ENCODE measurements at places on chromosomes 1 and 21.

DNA sequence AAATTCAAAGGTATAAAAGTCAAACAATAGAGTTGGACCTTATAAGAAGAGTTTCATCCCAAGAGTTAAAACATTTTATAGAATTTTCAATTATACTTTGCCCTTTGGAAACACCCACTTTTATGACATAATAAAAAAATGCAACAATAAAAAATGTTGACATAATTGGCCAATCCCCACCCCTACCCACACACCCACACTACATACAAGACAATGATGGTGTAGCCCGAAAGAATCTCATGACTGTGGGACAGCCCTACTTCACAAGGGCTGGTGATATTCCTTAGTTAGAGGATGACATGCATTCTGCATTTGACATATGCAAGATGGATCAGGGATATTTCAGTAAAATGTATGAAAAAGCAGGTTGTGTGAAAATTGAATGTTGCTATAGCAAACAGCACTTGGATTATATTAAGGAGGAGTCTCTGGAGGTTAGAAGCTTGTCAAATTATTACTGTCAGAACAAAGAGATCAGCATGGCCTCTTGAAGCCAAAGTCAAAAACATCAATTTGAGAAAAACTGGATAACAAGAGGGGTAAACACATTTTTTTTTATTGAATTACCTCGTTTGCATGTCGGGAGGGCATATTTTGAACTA, 133.0 kb upstream of the SAMSN1 start:
- no peak for DNase-seq

- no peak for DNase-seq
These were observed 32.9 kb downstream of the NRIP1 start for GRCh38 chr21:15031790-15032357.

DNA sequence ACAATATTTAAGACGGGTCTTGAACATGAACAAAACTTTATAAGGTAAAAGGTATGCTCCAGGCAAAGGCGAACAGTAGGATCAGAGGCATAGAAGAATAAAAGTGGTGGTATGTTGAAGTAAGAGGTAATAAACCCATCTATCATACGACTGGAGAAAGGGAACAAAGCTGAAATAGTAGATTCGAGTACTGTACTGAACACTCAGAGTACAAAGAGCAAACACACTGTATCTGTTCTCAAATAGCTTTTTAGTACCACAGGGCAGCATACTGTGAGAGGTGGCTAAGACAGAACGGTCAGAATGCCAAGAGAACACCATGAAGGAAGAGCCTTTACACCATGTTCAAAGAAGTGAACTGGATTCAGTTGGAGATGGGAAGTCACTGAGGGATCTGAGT, 83.2 kb downstream of the EPS15 start:
- no peak for DNase-seq

- DNase-seq: no peak
These were observed 137.8 kb downstream of the KIF26B start for GRCh38 chr1:245292553-245292952.

DNA sequence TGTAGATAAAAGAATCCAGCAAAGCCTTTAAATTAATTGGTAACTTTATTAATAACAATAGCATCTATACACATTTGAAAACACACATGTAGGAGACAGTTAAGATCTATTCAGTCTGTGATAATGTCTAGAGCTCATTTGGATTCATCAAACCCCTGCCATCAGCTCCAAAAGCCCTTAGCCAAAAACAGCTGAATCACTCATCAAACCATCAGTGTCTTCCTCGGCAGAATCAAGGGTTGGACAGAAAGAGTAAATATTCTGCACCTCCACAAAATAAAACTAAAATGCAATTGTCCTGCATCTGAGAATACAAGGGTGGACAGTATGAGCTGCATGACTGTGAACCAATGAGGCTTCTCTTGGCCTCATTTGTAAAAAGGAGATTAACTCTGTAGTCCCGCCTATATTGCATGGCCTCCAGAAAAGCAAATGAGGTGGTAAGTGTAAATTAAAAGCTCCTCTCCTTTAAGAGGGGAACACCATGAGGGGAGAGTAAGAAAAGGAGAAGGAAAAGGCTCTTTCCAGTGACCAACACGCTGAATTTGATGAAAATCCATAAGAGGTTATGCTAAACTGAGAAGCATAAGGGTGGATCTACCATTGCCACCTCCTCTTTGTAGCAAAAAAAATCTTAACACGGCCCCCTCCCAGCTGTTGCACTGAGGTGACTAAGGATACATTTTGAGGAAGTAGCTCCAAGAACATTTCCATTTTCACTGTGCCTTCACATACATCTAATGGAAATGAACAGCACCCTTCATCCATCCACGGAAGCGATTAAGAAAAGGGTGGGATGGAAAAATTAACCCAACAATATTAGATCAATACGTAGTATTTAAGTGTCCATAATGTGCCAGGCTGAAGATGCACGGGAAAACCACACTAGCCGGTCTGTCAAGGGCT, 14.7 kb upstream of the BOLA1 start:
- peak; percentile 34 for DNase-seq

DNA sequence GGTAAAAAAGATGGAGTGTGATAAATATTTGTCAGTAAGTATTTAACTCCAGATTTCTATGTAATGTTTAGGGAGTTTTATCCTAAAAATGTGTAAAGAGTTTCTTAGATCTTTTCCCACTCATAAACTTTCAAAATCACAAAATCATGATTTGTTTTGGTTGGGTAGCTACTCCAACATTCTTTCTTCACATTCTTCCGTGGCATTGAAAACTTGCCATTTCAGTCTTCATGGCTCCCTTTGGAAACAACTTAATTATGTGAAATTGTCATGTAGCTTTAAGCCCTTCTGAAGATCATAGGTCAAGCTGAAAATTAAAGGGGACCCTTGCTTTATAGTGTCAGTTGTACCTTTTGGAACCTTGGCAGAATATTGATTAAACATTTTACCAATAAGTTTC, 73.2 kb downstream of the ADGRL2 start:
- no peak for DNase-seq

- no peak for DNase-seq
These were observed 663 bp downstream of the CAMTA1 start for GRCh38 chr1:6785728-6786505.

DNA sequence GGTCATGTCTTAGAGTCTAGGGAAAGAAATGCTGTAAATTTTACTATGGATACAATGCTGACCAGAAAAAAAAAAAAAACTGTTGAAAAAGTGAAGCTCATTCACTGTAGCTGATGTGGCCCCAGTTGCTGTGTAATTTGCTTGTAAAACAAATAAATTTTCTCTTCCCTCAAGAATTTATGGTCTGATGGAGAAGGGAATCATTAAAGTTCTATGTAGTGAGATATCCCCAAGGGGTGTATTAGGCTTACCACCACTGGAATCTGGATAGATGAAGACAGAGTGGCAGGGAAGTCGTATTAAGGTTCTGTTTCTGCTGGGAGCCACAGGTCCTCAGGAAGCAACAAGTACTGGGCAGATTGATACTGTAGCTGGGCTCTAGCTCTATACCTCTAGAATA, 860.0 kb downstream of the LTN1 start:
- no peak for DNase-seq

- no peak for DNase-seq
These were observed 486.4 kb upstream of the DAB1 start for GRCh38 chr1:57910305-57910704.

DNA sequence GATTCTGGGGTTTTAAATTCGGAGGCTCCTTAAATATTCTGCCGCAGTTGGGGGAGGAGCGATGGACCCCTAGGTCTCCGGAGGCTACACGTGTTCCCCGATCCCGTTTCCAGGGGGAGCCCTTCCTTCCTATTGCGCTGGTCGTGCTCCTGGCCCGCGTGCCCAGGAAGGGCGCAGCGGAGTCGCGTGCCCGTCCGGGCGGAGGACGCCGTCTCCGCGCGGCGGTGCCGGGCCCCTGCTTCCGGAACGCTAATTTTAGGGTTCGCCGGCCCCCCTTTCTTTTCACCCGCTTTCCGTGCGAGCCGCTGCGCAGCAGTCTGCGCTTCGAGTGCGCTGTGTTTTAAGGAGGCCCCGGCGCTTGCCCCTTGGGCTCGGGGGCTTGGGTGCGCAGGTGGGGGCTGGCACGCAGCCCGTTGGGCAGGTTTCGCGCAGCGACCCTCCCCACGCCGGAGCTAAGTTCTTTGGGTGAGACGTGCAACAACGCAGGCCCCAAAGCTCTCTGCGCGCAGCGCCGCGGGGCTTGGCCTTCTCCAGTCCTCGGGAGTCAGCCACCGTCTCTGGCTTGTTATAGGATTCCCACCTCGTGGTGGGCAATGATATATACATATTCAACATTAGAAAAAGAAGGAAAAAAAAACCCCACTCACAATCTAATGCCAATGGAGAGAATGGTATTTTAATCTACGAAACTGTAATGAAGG, 43.5 kb upstream of the DNAJC6 start:
- DNase-seq: no peak

- DNase-seq: peak; percentile 7
These were observed 344.6 kb downstream of the RYR2 start for GRCh38 chr1:237386362-237387143.

- no peak for DNase-seq
These were observed 21.7 kb downstream of the BCAR3 start for GRCh38 chr1:93659822-93660503.

DNA sequence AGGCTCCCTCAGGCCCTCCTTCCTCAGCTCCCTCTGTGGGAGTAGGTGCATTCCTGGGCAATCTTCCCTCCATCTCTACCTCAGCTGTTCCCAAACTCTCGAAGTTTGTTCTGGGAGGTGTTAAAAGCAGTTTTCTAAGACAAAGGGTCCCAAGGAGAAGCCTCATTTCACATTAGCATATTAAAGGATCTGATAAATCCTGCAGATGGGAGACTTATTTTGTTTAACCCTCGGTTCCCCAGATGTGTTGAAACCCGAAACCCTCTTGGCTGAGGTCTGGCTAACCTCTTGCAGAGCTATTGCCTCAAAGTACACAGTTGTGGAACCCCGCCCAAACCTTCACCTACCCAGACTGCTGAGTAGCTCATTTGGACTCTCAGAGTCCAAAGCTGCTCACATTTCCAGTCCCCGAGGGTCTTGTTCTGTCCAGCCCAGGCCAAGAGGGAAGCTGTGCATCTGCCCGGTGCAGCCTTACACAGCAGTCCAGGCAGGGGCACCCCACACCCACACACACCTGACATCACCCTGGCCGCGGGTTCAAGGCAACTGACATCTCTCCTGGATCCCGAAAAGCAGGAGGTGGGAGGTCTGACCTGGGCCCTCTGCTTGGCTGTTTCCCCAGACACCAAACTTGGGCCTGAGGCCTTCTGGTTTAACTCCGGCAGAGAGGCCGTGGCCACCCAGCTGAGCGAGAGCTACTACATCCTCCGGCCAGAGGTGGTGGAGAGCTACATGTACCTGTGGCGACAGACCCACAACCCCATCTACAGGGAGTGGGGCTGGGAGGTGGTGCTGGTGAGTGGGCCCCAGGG, 19.5 kb upstream of the SELENON start:
- DNase-seq: no peak

DNA sequence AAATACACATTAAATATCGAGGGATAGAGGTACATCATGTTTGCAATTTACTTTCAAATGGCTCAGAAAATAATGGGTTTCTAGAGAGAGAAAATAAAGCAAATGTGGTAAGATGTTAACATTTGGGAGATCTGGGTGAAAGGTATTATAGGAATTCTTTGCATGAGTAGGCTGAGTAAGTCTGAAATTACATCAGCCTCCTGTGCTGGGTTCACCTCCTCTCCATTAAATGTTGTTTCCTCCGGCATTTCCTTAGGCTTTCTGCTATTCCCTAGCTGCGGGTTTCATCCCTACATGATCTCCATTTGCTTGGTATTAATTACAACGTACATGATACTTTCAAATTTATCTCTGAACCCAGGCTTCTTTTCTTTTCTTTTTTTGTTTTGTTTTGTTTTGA, 31.6 kb downstream of the ZMYND12 start:
- no peak for DNase-seq

DNA sequence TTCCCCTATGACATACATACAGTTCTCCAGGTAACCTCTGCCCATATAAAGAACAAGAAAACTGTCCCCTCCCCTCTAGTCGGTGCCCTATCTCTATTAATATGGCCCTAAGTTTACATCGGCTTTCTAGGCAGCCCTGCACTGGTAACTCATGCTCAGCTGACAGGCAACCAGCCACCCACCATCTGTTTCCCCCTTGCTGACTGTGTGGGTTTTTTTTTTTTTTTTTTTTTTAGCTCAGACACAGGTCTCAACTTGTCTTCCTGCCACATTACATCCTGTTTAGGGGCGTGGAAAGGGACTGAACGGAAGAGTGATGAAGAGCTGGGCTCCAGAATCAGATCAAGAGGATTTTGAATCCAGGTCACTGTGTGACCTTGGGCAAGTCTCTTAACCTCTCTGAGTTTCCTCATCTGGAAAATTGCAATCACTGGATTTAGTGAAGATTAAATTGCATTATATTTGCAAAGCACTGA, 14.0 kb downstream of the LAPTM5 start:
- no peak for DNase-seq

GRCh38 chr1:8866173-8866791, 12.2 kb downstream of the ENO1 start:
- no peak for DNase-seq

- no peak for DNase-seq
These were observed 6.8 kb downstream of the MTFR1L start for GRCh38 chr1:25826571-25826970.

DNA sequence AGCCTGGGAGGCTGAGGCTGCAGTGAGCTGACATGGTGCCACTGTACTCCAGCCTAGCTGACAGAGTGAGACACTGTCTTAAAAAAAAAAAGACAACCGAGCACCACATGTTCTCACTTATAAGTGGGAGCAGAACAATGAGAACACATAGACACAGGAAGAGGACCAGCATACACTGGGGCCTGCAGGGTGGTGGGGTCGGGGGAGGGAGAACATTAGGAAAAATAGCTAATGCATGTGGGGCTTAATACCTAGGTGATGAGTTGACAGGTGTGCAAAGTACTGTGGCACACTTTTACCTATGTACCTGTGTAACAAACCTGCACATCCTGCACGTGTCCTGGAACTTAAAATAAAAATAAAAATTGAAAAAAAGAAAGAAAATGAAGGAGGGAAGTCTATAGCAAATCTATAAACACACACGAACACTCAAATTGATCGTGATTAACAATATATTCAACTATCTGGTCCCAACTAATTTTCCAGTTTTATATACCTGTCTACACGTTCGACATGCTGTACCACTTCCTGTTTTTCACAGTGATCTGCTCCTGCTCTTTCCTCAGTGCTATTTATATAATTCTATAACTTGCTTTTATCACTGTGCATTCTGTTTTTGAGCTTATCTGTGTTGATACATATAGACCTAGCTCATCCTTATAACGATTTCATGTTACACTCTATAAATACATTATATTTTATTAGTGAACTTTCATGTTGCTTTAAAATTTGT, 27.2 kb downstream of the AK5 start:
- DNase-seq: no peak

- DNase-seq: no peak
These were observed 17.4 kb downstream of the PIK3C2B start for GRCh38 chr1:204477036-204477740.

All from NCI-H524 treated with DMSO at 0.1 percent for 48 hours (cell line).